Mesothelial cell of epicardium (in vitro differentiated cells): ENCODE measurements at places on chromosomes 2 and 18.
A peak's percentile ranks its signal among the peaks of the same experiment; 100 is the strongest.

- H3K27ac ChIP-seq: no peak overlapping the region
- no peak for DNase-seq
- no peaks in the 10 kb centered on the region for H3K36me3 ChIP-seq
- H3K27me3 ChIP-seq: no peaks in the 10 kb centered on the region
- H3K4me1 ChIP-seq: no peaks in the 10 kb centered on the region
- H3K4me3 ChIP-seq: no peak overlapping the region
Observed at GRCh38 chr18:38688416-38688815, 1122.8 kb upstream of the CELF4 start.

DNA sequence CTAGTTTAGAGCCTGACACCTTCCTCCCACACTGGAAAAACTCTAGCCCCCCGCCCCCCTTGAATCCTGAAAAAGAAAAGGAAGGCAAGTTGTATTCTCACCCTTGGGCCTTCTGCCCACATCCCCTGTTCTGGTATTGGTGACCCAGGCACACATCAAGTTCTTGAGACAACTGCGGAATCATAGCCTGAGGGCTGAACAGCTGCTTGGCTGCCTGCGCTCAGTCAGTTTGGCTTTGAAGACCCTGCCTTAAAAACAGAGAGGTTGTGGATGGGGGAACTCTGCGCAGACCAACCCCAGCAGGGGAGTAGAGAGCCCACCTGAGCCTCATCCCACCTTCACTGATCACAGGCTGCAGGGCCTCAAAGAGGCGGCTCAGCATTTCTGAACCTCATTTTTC is 229.2 kb downstream of the ANAPC1 start:
- H3K4me3 ChIP-seq: no peak overlapping the region
- H3K27me3 ChIP-seq: no peaks in the 10 kb centered on the region
- DNase-seq: no peak
- H3K36me3 ChIP-seq: no peaks in the 10 kb centered on the region
- peaks cover 29% of the 10 kb centered on the region for H3K4me1 ChIP-seq

DNA sequence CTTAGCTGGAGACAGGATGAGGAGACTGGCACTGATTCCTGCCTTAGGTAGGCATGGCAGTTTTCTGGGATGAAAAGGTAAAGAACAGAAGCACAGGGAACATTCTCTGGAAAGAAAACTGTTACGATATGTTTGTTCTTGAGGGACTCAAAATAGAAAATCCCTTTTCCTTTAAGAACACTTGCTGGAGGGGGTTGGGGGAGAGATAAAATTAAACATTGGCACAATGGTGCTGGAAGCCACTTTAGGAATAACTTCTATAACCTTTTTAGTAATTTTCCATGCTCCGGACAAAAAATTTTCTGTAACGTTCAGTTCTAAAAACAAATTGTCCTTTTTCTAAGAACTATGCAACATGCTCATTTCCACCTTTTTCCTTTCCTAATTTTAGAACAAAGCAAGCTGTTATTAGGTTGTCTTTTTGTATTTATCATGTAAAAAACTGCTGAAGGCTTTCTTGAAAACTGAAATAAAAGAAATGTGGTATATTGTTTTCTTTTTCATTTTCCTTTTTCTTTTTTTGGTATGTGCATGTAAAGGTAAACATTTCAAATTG is 343.8 kb downstream of the EPHA4 start:
- peaks cover 8% of the 10 kb centered on the region for H3K4me1 ChIP-seq
- no peaks in the 10 kb centered on the region for H3K36me3 ChIP-seq
- DNase-seq: no peak
- H3K27me3 ChIP-seq: no peaks in the 10 kb centered on the region

DNA sequence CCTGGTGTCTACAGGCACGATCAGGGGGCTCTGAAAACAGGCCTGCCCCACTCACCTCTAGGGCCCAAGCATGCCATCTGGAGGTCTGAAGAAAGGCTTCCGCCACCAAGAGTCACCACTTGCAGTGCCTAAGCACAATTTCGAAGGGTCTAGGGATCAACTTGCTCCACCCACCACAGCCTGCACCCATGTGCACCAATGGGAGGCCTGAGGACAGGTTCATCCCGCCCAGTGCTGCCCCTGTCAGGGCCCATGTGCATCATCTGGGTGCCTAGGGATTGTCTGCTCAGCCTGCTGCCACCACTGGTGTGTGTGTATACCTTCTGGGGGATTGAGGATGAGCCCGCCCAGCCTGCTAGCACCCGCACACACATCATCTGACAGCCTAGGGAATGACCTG is 121.0 kb upstream of the ACVR1C start:
- H3K4me3 ChIP-seq: no peak overlapping the region
- DNase-seq: no peak
- no peak overlapping the region for H3K27ac ChIP-seq
- no peaks in the 10 kb centered on the region for H3K27me3 ChIP-seq

- no peaks in the 10 kb centered on the region for H3K36me3 ChIP-seq
- no peaks in the 10 kb centered on the region for H3K27me3 ChIP-seq
- peaks cover 44% of the 10 kb centered on the region for H3K4me1 ChIP-seq
- no peak overlapping the region for H3K4me3 ChIP-seq
- no peak for DNase-seq
Observed at GRCh38 chr2:212906620-212907019, 244.8 kb downstream of the IKZF2 start.

- no peak overlapping the region for H3K27ac ChIP-seq
- H3K27me3 ChIP-seq: no peaks in the 10 kb centered on the region
- no peak overlapping the region for H3K4me3 ChIP-seq
- no peaks in the 10 kb centered on the region for H3K36me3 ChIP-seq
- H3K4me1 ChIP-seq: peaks cover 9% of the 10 kb centered on the region
Observed at GRCh38 chr2:39547811-39548719, 111.0 kb upstream of the MAP4K3 start.

DNA sequence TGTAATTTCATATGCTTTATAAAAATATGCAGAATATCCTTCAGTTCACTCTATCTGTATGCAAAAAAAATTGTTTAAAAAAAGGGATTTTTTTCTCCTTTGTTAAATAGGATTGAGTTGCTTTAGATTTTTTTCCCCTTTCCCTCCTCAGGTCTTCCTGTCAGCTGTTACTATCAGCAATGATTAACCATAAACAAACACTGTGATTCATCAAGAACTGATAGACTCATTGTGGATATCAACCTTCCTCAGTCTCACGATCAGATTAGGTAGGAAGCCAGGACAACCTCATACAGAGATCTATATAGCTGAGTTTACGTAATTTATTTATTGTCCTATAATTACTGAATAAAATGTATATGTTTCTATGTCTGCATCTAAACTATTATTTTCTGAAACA is 2136.2 kb upstream of the CELF4 start:
- no peak overlapping the region for H3K27ac ChIP-seq
- no peak for DNase-seq
- no peak overlapping the region for H3K4me3 ChIP-seq

DNA sequence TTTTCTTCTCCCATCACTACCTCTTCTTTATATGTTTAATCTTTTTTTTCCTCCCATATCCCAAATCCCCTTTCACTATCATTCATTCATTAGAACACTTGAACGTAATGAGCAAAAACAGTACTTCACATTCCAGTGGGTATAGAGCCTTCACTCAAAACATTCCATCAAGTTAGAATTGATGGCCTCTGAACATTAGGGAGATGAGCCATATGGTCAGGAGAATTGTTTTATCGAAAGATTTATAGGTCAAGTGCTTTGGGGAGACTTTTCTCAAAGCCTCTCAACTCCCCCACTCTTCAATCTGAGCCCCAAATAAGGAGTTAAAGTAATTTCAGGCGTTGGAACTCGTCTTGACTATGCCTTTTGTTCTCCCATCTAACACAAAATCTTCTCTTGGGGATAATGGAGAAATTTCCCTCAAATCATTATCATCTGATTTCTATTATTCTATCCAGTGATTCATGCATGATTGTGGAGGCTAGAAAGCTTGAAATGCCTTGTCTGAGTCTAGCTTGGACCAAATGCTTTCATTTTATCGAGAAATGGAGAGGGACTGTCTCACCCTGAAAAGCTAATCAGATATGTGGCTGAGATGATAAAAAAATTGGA is 79.2 kb downstream of the KIAA2012 start:
- H3K4me3 ChIP-seq: no peak overlapping the region
- H3K36me3 ChIP-seq: no peaks in the 10 kb centered on the region
- peak overlapping the region; percentile 58 for H3K27ac ChIP-seq
- peaks cover 51% of the 10 kb centered on the region for H3K4me1 ChIP-seq
- no peaks in the 10 kb centered on the region for H3K27me3 ChIP-seq
- DNase-seq: no peak

DNA sequence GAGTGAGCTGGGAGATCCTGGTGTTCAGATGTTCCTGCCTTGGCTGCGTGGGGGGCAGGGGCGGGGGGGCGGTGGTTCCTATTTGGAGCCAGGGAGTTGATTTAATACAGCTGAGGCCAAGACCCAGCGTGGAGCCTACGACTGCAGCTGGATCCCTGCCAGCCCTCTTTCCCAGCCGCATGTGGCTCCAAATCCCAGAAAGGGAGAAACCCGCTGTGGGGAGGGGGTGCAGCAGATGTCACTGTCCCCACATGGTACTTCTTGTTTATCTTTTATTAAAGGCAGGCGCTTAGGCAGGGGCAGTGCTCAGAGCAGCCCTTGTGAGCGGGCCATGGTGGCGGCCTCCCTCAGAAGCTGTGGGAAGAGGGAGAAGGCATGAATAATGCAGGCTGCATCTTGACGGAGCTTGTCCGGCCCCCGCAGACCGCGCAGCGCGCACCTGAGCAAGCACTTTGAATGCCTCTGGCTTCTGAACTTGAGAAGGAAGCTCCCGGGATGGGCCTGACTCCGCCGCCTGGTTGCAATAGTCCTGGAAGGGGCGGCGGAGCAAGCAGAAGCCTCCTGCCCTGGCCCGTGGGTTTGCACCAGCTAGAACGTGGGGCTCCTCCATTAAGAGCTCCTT is 112.1 kb downstream of the GLI2 start:
- no peak for DNase-seq
- peaks cover 20% of the 10 kb centered on the region for H3K4me1 ChIP-seq
- no peaks in the 10 kb centered on the region for H3K27me3 ChIP-seq
- H3K27ac ChIP-seq: no peak overlapping the region
- no peak overlapping the region for H3K4me3 ChIP-seq

- H3K27ac ChIP-seq: peak overlapping the region; percentile 48
- DNase-seq: no peak
- H3K4me1 ChIP-seq: peaks cover 43% of the 10 kb centered on the region
- H3K4me3 ChIP-seq: no peak overlapping the region
- H3K36me3 ChIP-seq: peaks cover 7% of the 10 kb centered on the region
- no peaks in the 10 kb centered on the region for H3K27me3 ChIP-seq
Observed at GRCh38 chr2:50069454-50069853, 915.1 kb upstream of the FSHR start.

- H3K27ac ChIP-seq: no peak overlapping the region
- H3K36me3 ChIP-seq: no peaks in the 10 kb centered on the region
- H3K4me3 ChIP-seq: no peak overlapping the region
- H3K4me1 ChIP-seq: peaks cover 4% of the 10 kb centered on the region
Observed at GRCh38 chr2:187679454-187679853, 125.2 kb upstream of the TFPI start.

DNA sequence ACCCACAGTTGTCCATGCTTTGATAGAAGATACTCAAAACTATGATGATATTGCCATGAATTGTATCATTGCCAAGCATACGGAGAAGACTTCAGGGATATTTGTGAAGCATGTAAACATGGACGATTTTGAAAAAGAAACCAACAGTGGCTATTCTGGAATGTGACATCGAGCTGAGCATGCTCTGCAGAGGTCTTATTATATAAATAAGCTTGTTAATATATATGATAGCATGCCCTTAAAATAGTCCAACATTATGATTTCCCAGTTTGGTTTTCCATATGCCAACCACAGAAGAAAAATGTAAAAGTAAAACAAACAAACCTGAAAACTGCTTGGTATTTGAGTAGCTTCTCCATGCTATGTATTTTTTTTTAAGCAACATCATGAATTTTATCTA is 159.1 kb downstream of the LNPK start:
- H3K4me3 ChIP-seq: no peak overlapping the region
- DNase-seq: no peak
- peaks cover 3% of the 10 kb centered on the region for H3K4me1 ChIP-seq
